ENCODE measurements at places on chromosomes 5 and 9. TPM values are rescaled to one million over a fixed set of nuclear protein-coding genes. Genes with fewer than 3 reads are reported as not detected.

GRCh38 chr9:124284940-124285441, 27.2 kb downstream of the NEK6 start:
- DNase-seq = peak; percentile 88

The TMEM232 gene
- 4.7 TPM for total RNA-seq

DNA sequence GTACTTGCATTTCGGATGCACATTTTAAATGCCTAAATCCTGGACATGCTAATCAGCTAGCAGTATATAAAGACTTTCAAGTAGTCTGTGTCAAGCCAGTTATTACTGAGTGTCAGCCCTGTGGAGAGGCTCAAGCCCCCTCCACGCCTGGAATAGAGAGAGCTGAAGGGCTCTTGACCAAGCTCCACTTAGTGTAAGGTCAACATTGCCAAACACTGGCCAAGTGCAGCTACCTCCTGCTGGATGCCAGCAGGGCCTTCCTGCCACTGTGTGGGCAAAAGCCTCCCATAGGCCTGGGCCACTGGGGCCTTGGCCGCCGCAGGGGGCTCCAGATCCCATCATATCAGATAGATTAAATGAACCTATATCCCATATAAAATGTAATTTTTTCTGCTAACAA, 239.4 kb upstream of the PANK3 start:
- no peak for DNase-seq

DNA sequence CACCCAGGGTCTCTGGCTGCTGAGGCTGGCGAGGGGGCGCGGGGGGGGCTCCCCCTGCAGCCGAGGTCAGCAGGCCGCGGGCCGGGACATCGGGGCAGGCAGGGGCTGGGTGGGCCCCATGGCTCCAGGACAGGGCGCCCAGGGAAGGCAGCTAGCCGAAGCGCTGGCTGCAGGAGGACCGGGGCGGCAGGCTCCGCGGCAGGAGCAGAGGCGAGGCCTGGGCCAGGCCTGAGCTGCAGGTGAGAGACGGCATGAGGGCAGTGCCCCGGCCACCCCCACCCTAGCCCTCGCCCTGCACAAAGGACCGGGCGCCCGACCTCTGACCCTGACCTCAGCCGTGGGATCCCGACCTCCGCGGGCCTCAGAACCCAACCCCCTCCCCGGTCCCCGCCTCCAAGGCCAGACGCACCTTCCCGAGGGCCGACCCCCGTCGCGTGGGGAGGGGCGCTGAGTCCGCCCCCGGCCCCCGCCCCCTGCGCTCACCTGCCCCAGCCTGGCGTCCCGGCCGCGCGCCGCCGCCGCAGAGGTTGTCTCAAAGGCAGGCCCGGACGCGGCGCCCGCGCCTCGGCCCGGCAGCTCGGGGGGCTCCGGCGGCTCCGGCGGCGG, 431 bp downstream of the RNF208 start:
- DNase-seq = no peak

- DNase-seq = no peak
Observed at GRCh38 chr5:9799606-9800005, 169.5 kb upstream of the TAS2R1 start.

- DNase-seq = no peak
Observed at GRCh38 chr5:176388003-176388443, 375 bp downstream of the NOP16 start.

The CDH18 gene
- 2.2 TPM for total RNA-seq

The CMYA5 gene
- 1.7 TPM for total RNA-seq

All from fibroblast of the aortic adventitia (primary cell).